Cardiac atrium fibroblast (primary cell): ENCODE measurements at places on chromosomes 5 and 9. TPM values are rescaled to one million over a fixed set of nuclear protein-coding genes. Genes with fewer than 3 reads are reported as not detected.

The PAEP gene
- total RNA-seq = not detected in 2 replicates

The NTRK2 gene
- total RNA-seq = under 0.01 and 1.5 TPM in 2 replicates

The MARCOL gene
- not detected in 2 replicates for total RNA-seq

The CD180 gene
- total RNA-seq = 0.49 TPM in 1 of 2 replicates, not detected in the other

The C1QTNF3 gene
- total RNA-seq = 0.65 and 1.6 TPM in 2 replicates

The FRMD3 gene
- 2.3 and 3.7 TPM in 2 replicates for total RNA-seq

The CETN3 gene
- 6.9 and 18.3 TPM in 2 replicates for total RNA-seq

The GRXCR2 gene
- not detected in 2 replicates for total RNA-seq

The SWI5 gene
- total RNA-seq = 36.9 and 59.8 TPM in 2 replicates

The GABRG2 gene
- not detected in 2 replicates for total RNA-seq

The CAMK2A gene
- not detected in 2 replicates for total RNA-seq

The RNF180 gene
- 2.5 and 3.9 TPM in 2 replicates for total RNA-seq
